ENCODE measurements at places on chromosomes 13 and 19.

DNA sequence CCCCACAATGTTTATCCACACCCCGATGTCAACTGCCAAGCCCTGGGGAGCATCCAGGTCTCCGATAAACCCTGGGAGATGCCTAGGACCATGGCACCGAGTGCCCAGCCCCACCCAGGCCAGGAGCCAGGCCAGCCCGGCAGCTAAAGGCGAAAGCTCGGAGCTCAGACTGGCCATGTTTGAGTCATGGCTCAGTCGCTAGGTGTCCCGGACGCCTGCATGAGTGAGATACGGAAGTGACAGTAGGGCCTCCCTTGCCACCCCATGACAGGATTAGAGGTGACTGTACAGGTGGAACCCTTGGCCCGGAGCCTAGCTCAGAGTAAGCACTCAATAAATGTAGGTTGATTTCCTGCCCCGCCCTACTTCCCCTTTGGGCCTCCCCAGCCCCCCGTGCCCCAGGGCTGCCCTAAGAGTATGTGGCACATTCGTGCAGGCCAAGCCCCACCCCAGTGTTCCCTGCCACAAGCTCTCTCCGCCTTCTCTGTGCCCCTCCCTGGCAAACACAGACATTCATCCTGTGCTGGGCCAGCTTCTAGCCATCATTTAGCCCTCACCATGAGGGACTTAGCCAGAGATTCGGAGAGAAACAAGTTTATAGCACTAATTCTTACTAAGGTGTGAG, 5.8 kb upstream of the TPM4 start:
- DNase-seq, result no peak

- DNase-seq, result no peak
These were observed 1197.5 kb downstream of the EFNB2 start for GRCh38 chr13:105338006-105338405.

- no peak for DNase-seq
These were observed 216.0 kb upstream of the SERP2 start for GRCh38 chr13:44157606-44158005.

DNA sequence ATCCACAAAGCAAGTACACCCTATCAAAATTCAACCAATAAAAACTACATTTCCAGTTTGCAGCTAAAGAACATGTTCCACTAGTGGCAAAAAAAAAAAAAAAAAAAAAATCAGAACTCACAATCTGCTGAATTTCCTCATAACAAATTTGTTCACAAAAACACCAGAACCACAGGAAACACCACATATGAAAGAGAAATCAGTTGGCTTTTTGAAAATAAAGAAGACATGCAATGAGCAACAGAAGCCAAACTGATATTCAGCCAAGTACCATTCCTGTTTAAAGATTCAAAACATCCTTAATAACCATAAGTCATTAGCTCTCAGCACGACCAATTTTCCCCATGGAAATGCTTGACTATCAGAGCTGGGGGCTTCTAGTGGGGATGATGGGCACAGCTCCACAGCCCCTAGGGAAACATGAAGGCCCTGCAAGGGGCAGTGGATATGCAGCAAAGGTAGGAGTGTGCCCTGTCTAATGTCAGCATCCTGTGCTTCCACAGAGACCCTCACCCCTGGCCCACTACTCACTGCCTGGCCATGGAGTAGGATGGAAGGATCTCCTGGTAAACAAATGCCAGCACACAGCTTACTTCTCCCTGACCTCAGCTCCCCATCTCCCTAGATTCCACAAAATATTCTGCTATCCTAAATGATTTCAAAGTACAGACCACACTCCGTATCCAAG, 74.0 kb upstream of the DOCK9 start:
- no peak for DNase-seq

GRCh38 chr13:20714161-20714560, 10.7 kb downstream of the IL17D start:
- no peak for DNase-seq

GRCh38 chr13:74073274-74073673, 60.9 kb downstream of the KLF12 start:
- no peak for DNase-seq

Data from hypothalamus (tissue), 51 donors.